ENCODE measurements at places on chromosomes 11 and 22. TPM values are rescaled to one million over a fixed set of nuclear protein-coding genes. Genes with fewer than 3 reads are reported as not detected.

UNC93B1 gene
- total RNA-seq, result 39.7 TPM

DNA sequence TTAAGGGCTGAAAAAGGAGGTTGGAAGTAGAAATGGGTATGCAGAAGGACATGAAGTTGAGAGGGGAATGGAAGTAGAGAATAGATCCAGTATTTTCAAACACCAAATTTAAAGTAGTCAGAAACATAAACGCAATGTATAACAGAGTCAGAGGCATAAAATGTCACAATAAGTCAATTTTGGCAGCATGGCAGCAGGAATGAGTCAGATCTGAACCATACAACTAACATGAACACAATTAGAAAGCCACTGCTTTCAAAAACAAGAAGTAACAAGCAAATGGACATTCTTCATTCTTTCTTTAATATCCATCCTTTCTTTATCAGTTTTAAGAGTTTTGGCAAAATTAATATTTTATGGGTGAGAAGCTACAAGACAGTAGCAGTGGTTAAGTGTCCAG lies 2.5 kb downstream of the CHORDC1 start:
- DNase-seq, result no peak

- DNase-seq, result no peak
Measured at GRCh38 chr22:50262460-50262911, 1.0 kb upstream of the MAPK12 start.

DNA sequence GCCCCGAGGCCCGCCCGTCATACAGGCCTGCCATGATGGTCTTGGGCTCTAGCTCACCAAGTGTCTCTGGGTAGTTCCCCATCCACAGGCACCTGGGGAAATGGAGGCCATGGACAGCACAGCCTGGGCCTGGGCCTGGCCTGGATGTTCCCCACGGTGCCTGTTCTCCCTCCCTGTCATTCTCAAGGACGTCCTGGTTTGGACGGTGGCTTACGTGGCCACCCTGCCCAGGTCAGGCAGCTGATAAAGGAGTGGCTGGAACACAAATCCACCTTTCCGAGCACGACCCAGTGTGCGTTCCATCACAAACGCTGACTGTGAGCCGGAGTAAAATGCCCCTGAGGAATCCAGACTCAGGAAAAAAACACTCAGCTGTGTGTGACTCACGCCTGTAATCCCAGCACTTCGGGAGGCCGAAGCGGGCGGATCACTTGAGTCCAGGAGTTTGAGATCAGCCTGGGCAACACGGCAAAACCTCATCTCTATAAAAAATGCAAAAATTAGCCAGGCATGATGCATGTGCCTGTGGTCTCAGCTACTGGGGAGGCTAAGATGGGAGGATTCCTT lies 41.2 kb upstream of the TESMIN start:
- DNase-seq, result no peak
